ENCODE measurements at places on chromosomes 6 and 20.

GRCh38 chr6:5300206-5300764 lies 39.0 kb downstream of the FARS2 start:
- no peak for DNase-seq

GRCh38 chr6:88599571-88599970 lies 363.8 kb downstream of the RNGTT start:
- DNase-seq, result no peak

GRCh38 chr20:52996658-52997057 lies 24.5 kb downstream of the TSHZ2 start:
- no peak for DNase-seq

DNA sequence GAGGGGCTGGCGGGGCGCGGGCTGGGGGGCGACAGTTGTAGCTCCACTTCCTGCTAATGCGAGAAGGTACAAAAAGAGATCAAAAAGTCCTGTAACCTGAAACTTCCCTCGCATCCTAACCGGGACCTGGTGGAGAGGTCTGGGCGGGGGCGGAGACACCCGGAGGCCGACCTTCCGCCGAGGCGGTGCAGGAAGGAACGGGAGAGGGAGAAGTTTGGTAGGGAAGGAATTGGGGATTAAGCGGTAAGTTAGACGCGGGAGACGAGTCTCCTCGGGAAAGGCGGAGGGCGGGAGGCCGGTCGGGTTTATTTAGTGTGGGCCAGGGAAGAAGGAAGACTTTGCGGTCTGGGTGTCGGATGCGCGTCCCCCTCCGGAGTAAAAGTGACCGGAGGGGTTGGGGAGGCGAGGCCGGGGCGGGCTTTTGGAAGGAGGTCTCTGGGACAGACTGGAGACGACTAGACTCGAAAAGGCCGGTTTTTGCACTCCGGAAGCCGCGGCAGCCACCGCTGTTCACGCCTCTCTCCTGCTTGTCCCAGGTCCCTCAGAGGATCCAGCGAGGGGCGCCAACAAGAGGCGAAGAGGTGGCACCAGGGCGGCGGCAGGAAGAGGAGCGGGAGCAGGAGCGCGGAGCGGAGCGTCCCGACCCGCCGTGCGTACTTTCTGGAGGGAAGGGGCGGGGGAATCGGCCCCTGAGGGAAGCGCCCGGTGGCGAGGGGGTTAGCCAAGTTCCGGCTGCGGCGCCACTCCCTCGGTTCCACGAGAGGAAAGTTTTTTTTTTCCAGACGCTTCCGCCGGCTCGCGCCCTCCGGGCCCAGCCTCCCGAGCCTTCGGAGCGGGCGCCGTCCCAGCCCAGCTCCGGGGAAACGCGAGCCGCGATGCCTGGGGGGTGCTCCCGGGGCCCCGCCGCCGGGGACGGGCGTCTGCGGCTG lies 734 bp downstream of the TPBG start:
- no peak for DNase-seq

DNA sequence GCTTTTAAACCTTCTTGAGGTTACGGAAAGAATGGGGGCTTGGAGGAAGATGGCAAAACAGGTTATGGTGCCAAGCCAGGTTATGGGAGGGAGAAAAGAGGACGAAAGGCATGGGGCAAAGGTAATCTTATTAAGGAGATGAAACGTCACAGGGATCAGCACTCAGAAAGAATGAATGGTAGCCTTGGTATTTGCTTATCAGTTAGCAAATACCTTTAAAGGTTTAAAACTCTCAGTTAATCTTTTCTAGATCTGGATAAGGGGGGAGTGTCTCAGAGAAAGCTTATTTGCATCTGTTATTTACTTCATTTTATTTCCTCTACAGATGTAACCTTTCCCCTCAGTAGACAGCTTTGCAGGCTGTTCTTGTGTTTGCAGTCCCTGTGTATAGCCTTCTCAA lies 55.5 kb upstream of the EEF1E1 start:
- DNase-seq, result no peak

DNA sequence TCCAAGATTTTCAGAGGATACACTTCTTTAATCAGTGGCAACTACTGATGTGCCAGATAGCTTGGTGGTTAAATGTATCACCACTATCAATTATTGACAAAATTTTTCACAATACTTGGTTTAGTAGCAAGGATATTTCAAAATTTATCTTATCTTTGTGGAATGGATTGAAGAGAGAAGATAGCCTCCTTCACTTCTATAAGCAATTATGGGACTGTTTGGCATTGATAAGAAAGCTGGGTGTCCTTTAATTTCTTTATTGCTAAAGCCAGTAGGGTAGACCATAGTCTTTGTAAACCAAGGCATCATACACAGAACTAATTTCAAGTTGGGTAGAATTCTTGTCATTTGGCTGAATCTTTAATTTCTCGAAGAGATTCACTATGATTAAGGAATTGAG lies 4.9 kb upstream of the RNF182 start:
- no peak for DNase-seq

- DNase-seq, result peak; percentile 52
Observed at GRCh38 chr6:116392132-116393013, 21.6 kb downstream of the DSE start.

Data from CD4-positive, alpha-beta T cell treated with Interleukin-2 at 100 ng/mL for 4 hours (primary cell).